Bronchial epithelial cell (primary cell): ENCODE measurements at places on chromosomes 7 and 10. TPM values are rescaled to one million over a fixed set of nuclear protein-coding genes. Genes with fewer than 3 reads are reported as not detected.

DNA sequence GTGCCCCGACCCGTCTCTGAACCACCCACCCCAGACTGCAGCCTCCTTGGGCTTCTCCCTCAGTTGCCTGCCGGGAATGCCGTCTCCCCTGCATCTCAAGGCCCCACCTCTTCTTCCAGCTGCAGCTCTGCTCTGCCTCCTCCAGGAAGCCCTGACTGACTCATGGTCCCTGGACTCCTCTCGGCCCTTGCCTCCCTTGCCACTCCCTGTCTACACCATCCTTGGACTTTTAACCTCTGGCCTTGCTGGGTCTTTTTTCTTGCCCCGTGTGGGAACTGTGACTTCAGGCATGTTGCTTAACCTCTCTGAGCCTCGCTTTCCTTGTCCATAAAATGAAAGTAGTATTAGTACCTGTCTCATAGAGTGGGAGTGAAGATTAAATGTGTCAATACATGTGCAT lies 56.3 kb downstream of the C10orf105 start:
- no peak for DNase-seq

Gene CALHM3
- not detected in 2 replicates for total RNA-seq

DNA sequence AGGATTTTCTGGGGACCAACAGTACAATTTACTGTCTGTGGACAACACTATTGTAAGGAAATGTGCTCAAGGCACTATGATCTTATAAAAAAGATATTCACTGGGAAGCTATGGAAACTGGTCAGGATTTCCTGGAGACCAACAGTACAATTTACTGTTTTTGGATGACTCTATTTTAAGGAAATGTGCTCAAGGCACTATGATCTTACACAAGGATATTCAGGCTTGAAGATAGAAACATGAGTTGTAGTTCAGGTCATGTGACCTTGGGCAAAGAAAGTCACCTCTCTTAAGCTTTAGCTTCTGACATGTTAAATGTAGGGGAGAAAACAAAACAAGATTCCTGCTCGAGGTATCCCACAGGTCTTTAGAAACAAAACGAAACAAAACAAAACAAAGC lies 1.7 kb upstream of the ITPRID1 start:
- peak; percentile 50 for DNase-seq

GRCh38 chr10:55627501-55628051 lies 733.5 kb downstream of the ZWINT start:
- DNase-seq, result no peak

- DNase-seq, result no peak
Observed at GRCh38 chr10:17029239-17029580, 100.4 kb downstream of the CUBN start.

GRCh38 chr7:79523436-79523835 lies 70.0 kb upstream of the MAGI2 start:
- peak; percentile 17 for DNase-seq

Gene DPP6
- not detected in 2 replicates for total RNA-seq

Gene PAPSS2
- 0.26 and 5.5 TPM in 2 replicates for total RNA-seq

DNA sequence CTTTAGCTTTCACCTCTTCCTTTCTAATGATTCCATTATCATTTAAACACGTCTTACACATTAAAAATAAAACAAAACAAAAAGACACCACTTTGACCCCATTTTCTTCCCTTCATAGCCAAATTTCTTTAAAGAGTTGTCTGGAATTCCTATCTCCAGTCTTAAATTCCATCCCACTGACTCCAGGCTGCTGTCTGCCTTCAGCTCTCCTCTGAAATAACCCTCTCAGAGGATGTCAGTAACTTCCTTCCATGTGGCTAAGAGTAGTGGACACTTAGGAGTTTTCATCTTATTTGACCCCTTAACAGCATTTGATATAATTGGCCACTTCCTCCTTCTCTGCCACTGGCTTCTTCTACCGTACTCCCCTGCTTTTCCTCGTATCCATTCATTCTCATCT lies 69.6 kb upstream of the MKX start:
- no peak for DNase-seq

- DNase-seq, result no peak
Observed at GRCh38 chr10:60338786-60339185, 50.9 kb downstream of the ANK3 start.
